ENCODE measurements at places on chromosomes 11 and 22. TPM values are rescaled to one million over a fixed set of nuclear protein-coding genes. Genes with fewer than 3 reads are reported as not detected.

Gene CARD10
- total RNA-seq, result 23.4 TPM

Gene CELSR1
- 1.5 TPM for total RNA-seq

Gene VSIG10L2
- 1.1 TPM for total RNA-seq

Gene SGSM1
- total RNA-seq, result 2.3 TPM

Gene TAGLN
- 3,996 TPM for total RNA-seq

Gene SLC7A4
- total RNA-seq, result 0.43 TPM

Gene C11orf21
- total RNA-seq, result 1.8 TPM

Gene ADAMTS8
- total RNA-seq, result 7.0 TPM

Gene TCN1
- not detected for total RNA-seq

Gene PPFIA1
- 79.7 TPM for total RNA-seq

Gene AGBL2
- 1.4 TPM for total RNA-seq

Gene DRD2
- total RNA-seq, result not detected

Gene EI24
- 22.3 TPM for total RNA-seq

Gene POU2AF3
- 10.9 TPM for total RNA-seq

Gene TTLL1
- total RNA-seq, result 5.6 TPM

Gene RASSF7
- 5.9 TPM for total RNA-seq

Gene SLC37A2
- 0.26 TPM for total RNA-seq

Gene MGAT3
- 11.8 TPM for total RNA-seq

Gene POTEH
- not detected for total RNA-seq

Gene PGR
- total RNA-seq, result 131 TPM

Gene CADM1
- 61.5 TPM for total RNA-seq

Gene ATF4
- 336 TPM for total RNA-seq

Gene EMID1
- total RNA-seq, result 8.5 TPM

Gene C11orf86
- not detected for total RNA-seq

Gene TRIM49D1
- total RNA-seq, result not detected
